ENCODE measurements at places on chromosomes 7 and 10. TPM values are rescaled to one million over a fixed set of nuclear protein-coding genes. Genes with fewer than 3 reads are reported as not detected.

DNA sequence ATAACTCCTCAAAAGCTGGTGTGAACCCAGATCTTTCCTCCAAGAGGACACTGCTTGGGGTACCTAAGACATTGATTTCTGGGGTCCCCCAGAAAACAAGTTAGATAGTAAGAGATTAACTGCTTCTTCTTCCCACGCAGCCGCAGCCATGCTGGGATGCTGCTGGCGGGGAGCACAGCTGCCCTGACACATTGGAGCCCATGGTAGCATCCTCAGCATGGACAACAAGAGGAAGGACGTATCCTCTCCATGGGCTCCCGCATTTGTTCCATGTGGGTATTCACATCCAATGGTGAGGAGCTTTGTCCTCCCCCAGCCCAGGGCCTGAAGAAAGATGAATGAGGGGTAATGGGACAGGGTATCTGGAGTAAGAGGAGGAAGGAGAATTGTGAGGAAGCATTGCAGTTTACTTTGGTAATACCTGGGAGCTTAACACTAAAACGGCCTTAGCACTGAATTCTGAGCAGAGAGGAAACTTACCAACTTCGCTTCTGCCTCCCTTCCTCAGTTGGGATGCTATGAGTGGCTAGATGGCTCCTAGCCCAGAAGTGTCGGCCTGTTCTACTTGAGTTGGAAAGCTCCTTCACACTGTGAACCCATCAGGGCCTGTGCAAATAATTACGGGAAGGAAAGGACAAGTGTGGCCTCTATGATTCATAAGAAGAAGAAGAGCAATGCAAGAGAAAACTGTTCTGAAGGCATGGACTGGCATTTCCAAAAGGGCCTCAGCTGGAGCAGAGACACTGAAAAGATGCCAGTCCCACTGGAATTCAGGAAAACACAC is 43.9 kb downstream of the C10orf120 start:
- no peak overlapping the region for H3K4me3 ChIP-seq
- no peak for DNase-seq
- H3K36me3 ChIP-seq, result no peaks in the 10 kb centered on the region
- H3K27me3 ChIP-seq, result peaks cover 78% of the 10 kb centered on the region

STAG3 gene
- 1.2 TPM for total RNA-seq

DNA sequence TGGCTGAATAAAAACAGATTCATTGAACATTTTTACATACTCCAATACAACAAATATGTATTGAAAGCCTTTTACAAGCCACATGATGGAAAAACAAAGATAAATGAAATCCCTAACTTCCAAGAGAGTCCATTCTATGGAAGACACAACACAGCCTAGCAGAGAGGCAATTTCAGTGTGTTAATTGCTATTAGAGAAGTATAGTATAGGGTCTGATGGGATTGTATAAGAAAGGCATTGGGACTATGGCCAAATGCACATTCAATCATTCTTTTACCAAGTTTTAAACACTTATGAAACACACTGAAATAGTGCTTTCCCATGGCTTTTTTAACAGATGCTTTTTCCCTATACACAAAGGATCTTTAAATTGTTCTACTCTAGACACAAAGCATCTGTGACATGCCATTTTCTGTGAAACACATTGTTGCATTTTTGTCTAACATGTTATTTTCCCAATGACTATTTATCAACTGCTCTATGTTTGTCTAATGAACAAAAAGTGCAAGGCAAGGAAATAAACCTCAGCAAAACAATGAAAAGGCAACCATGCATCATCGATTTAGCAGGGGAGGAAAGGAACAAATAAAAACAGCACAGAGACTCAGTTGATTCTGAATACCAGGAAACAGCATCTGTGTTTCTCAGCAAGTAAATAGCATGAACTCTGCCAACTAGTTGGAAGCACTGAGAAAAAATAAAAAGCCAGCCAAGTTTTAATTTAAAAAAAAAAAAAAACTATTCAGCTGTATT is 42.4 kb upstream of the PHYHIPL start:
- no peaks in the 10 kb centered on the region for H3K36me3 ChIP-seq
- no peak overlapping the region for H3K4me3 ChIP-seq
- no peaks in the 10 kb centered on the region for H3K4me1 ChIP-seq

GNGT1 gene
- total RNA-seq, result 0.91 TPM

- DNase-seq, result no peak
- no peaks in the 10 kb centered on the region for H3K4me1 ChIP-seq
- no peaks in the 10 kb centered on the region for H3K36me3 ChIP-seq
- peaks cover 51% of the 10 kb centered on the region for H3K27me3 ChIP-seq
- no peak overlapping the region for H3K27ac ChIP-seq
Observed at GRCh38 chr7:103964269-103964668, 25.2 kb downstream of the RELN start.

DNA sequence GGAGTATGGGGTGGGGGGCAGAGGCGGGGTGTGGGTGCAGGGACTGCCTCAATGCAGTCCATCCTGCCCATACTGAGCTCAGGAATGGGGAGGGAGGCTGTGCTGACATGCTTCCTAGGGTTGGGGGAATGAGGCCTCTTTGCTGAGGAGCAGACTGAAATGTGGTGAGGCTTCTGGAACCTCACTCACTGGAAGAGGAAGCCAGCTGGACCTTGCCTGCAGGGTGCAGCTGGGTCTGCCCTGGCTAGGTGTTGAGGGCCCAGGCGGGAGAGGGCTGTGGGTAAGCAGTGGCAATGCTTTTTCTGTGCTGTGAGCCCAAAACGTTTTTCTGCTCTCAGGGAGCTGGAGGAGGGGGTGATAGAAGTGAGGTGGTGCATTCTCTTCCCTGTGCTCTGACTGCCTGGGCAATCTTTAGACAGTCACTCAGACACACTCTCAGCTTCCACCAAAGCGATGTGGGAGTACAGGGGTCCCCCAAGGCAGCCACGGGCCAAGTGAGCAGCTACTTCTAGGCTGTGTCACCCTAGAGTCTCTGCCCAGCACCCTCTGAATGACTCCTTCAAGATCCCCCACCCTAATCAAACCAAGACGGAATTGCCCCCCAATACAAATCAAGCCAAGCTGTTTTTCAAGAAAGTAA is 41.1 kb upstream of the BMPR1A start:
- H3K27ac ChIP-seq, result no peak overlapping the region
- H3K4me3 ChIP-seq, result no peak overlapping the region
- no peaks in the 10 kb centered on the region for H3K36me3 ChIP-seq

ACSL5 gene
- total RNA-seq, result 195 TPM

DNA sequence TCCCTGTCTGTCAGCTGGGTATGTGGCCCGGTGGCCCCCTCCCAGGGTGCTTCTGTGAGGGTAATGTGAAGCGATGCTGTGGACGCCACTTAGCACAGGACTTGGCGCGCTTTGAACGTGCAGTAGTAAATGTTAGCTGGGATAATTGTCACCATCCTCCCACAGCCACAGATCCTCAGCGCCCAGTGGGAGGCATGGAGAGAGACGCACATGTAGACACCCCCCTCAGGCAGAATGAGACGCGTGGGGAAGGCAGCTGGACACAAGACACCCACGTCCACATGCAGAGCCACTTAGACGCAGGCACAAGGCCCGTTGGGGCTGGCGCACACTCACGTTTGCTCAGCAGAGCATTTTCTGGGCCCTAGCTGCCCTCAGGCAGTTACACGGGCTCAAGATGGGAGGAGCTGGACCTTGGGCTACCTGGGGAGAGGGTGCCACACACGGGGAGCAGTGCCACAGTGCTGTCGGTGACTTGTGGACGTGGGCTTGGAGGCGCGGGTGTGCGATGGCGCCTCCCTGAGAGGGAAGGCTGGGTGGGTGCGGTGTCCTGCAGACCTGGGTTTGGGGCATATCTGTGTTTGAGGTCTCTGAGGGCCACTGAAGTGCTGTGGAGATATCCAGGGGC is 26.4 kb downstream of the ADCYAP1R1 start:
- H3K27ac ChIP-seq, result no peak overlapping the region
- no peak for DNase-seq
- H3K4me3 ChIP-seq, result no peak overlapping the region
- H3K4me1 ChIP-seq, result no peaks in the 10 kb centered on the region

- no peak overlapping the region for H3K4me3 ChIP-seq
- no peak for DNase-seq
- H3K4me1 ChIP-seq, result peaks cover 6% of the 10 kb centered on the region
- no peaks in the 10 kb centered on the region for H3K27me3 ChIP-seq
Observed at GRCh38 chr7:86844608-86845007, 200.9 kb downstream of the GRM3 start.

Data from HCT116 (cell line).